ENCODE measurements at places on chromosomes 4 and X. TPM values are rescaled to one million over a fixed set of nuclear protein-coding genes. Genes with fewer than 3 reads are reported as not detected.

DNA sequence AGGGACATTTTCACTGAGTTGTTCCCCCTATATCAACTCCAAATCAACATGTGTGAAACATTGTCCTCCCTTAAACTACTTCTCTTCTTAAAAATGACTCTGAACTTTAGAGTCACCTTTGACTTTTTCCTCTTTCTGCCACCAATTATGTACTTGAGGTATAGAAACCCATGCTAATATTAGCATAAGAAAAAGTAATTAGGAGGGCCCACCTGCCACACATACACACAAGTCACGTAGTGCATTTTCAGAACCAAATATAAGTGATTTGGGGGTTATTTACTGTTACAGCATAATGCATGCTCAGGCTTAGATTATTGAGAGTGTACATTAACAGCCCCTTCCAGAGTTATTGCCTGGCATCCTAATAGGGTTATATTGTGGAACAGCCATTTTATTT lies 432.7 kb downstream of the ZIC3 start:
- H3K27ac ChIP-seq: no peak overlapping the region
- H3K4me1 ChIP-seq: no peaks in the 10 kb centered on the region
- no peak for DNase-seq
- H3K4me3 ChIP-seq: no peak overlapping the region

DNA sequence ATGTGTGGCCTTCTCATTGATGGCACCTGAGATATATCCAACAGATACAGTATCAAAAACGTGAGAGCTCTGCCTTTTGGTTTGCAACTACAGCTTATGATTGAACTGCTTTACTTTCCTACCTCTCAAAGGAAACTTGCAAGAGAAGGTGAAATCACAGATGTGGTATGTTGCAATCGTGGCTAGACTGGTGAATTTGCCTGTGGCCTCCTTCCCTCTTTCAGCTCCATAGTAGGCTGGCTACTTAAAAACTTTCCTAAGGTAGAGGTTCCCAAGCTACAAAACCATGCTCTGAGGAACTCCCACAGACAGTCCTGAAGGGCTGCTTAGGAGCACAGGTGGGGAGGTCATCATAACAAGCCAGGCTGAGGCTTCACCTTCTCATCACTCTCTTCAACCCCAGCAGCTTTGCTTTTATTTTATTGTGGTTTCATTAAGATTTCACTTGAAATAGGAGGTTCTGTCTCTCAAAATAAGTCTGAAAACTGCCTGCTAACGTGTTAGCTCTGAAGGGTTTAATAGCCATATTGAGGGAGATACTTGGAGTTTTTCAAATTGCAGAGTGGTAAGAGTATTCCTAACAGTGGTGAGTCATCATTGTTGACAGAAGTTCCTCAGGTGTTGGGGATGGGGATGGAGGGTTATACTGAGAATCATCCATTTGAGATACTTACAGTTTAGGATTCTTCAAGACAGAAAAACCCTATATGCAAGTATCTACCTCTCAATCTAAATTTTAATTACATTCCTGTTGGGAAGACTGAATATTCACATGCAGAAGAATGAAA lies 93.5 kb upstream of the UCP1 start:
- no peak overlapping the region for H3K27ac ChIP-seq
- no peak overlapping the region for H3K4me3 ChIP-seq
- H3K36me3 ChIP-seq: peaks cover 49% of the 10 kb centered on the region
- H3K27me3 ChIP-seq: no peaks in the 10 kb centered on the region
- no peaks in the 10 kb centered on the region for H3K4me1 ChIP-seq
- DNase-seq: no peak

- peaks cover 8% of the 10 kb centered on the region for H3K27me3 ChIP-seq
- no peak overlapping the region for H3K27ac ChIP-seq
- H3K4me3 ChIP-seq: no peak overlapping the region
- H3K36me3 ChIP-seq: no peaks in the 10 kb centered on the region
- DNase-seq: no peak
Measured at GRCh38 chrX:42615161-42615563, 162.8 kb downstream of the PPP1R2C start.

- no peaks in the 10 kb centered on the region for H3K4me1 ChIP-seq
- no peaks in the 10 kb centered on the region for H3K27me3 ChIP-seq
- H3K27ac ChIP-seq: no peak overlapping the region
Measured at GRCh38 chrX:139156356-139156755, 374.2 kb upstream of the F9 start.

DNA sequence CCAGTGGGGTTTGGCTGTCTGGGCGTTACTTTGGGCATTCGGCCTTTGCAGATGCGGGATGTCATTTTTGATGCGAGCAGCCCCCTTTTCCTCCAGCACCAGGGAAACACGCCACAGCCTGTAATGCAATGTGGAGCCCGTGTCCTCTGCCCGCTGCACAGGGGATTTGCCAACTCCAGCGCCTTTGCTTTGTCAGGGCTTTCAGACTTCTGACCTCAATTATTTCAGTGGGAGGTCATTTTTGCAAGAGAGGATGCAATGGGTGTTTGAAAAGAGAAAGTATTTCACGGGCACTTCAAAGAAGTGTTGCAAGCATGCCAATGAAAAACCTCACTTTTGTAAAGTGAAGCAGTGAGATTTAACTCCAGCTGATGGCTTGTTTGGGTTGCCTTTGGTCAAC lies 11.5 kb downstream of the CLCN4 start:
- peaks cover 17% of the 10 kb centered on the region for H3K4me1 ChIP-seq
- H3K4me3 ChIP-seq: no peak overlapping the region
- no peaks in the 10 kb centered on the region for H3K27me3 ChIP-seq
- no peaks in the 10 kb centered on the region for H3K36me3 ChIP-seq
- no peak overlapping the region for H3K27ac ChIP-seq
- no peak for DNase-seq

GRCh38 chr4:18957716-18958115 lies 936.2 kb upstream of the LCORL start:
- H3K36me3 ChIP-seq: no peaks in the 10 kb centered on the region
- H3K27ac ChIP-seq: no peak overlapping the region
- H3K4me3 ChIP-seq: no peak overlapping the region
- H3K27me3 ChIP-seq: no peaks in the 10 kb centered on the region
- no peaks in the 10 kb centered on the region for H3K4me1 ChIP-seq
- no peak for DNase-seq

GRCh38 chrX:41351923-41352322 lies 18.0 kb downstream of the DDX3X start:
- no peaks in the 10 kb centered on the region for H3K27me3 ChIP-seq
- no peak for DNase-seq
- no peak overlapping the region for H3K4me3 ChIP-seq
- no peak overlapping the region for H3K27ac ChIP-seq
- peaks cover 35% of the 10 kb centered on the region for H3K36me3 ChIP-seq

- no peak for DNase-seq
- H3K36me3 ChIP-seq: no peaks in the 10 kb centered on the region
- no peak overlapping the region for H3K4me3 ChIP-seq
- H3K27ac ChIP-seq: no peak overlapping the region
- H3K4me1 ChIP-seq: no peaks in the 10 kb centered on the region
Measured at GRCh38 chr4:35539404-35540055, 704.8 kb downstream of the ARAP2 start.

- H3K4me1 ChIP-seq: no peaks in the 10 kb centered on the region
- DNase-seq: no peak
- H3K4me3 ChIP-seq: no peak overlapping the region
- H3K27ac ChIP-seq: no peak overlapping the region
Measured at GRCh38 chr4:18071894-18072293, 50.3 kb upstream of the LCORL start.

DNA sequence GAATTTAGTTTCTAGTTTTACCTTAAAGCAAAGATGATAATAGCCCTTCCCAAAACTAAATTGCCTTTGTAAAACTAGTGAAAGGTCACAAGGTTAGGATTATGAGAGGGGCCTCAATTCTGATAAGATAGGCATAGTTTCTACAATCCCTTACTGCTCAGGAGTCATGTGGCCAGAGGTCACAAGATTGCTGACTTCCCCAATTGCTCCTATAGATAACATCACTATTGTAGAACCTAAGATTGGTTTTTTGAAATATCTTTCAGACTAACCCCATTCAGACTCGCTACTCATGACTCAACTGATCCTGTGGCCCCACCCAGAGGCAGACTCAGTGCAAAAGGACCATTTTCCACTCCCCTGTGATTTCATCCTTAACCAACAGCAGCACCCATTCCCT lies 70.3 kb downstream of the SCD5 start:
- H3K27me3 ChIP-seq: no peaks in the 10 kb centered on the region
- H3K36me3 ChIP-seq: no peaks in the 10 kb centered on the region
- H3K4me3 ChIP-seq: no peak overlapping the region
- no peak overlapping the region for H3K27ac ChIP-seq
- no peak for DNase-seq

DNA sequence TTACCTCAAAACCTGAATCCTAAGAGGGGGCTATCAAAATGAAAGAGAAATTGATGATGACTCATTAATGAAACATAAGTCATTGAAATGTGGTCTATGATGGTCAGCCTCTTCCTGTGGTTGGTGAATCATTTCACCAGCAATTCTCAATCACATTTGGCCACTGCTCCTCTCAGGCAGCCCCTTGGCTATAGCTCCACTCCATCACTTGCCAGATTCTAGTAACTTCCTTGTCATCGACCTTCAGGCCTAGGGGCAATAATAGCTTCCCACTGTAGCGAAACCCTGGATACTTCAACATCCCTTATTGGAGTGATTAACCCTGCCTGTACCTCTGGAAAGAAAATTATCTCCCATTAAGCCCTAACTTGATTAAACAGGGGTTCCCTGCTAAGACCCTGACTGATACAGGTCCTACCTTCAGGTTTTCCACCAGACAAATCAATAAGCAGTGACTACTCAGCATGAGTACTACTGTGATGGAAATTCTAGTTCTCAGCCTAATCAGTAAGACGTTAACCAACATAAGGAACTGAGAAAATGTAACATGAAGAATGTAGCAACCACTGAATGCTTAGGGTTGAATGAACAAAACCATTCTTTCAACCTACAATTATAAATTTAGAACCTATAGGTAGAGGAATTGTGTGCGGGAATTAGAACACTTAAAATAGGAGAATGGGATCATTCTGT lies 30.4 kb downstream of the ADH7 start:
- H3K36me3 ChIP-seq: no peaks in the 10 kb centered on the region
- H3K27ac ChIP-seq: peak overlapping the region; percentile 82
- DNase-seq: no peak
- no peaks in the 10 kb centered on the region for H3K27me3 ChIP-seq
- no peak overlapping the region for H3K4me3 ChIP-seq

DNA sequence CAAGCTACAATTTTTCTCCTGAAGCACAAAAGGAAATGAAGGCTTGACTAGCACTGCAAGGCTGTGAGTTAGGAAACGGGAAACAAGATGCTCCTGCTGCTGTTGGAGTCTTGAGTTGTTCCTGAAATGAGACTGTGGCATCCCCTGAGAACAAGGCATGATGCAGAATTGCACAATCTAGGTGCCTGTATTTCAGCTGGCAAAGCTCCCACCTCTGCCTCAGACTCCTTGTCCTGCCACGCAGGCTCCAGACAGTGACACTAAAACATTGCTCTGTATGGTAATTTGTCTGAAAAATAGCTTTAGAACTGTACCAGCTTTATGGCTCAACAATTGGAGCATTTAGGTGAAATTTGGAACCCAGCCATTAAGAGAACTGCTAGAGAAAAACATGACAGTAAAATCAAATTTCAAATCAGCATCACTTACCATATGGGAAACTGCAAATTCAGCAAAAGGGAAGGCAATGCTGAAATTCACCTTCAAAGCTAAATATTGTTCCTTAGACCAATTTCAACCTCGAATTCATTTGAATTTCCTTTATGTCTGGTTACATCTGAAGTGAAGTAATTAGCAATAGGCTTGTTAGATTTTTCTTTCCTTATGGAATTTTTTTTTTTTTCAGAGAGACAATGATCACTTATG lies 103.4 kb downstream of the MFAP3L start:
- DNase-seq: no peak
- H3K27me3 ChIP-seq: no peaks in the 10 kb centered on the region
- no peaks in the 10 kb centered on the region for H3K4me1 ChIP-seq
- H3K4me3 ChIP-seq: no peak overlapping the region
- no peaks in the 10 kb centered on the region for H3K36me3 ChIP-seq
- H3K27ac ChIP-seq: no peak overlapping the region

DNA sequence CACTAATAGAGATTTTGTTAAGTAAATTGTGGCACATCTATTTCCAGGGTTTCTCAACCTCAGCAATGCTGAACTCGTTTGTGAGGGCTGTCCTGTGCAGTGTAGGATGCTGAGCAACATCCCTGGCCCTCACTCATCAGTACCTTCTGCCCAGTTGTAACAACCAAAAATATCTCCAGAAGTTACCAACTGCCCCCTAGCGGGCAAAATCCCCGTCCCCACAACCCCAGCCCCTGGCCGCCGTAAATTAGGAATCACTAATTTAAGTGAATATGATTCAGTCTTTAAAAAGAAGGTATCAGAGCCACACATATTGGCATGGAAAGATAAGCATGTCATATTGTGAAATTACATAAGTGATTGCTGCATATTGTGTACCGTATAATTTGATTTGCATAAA lies 123.4 kb downstream of the ASB9 start:
- H3K27ac ChIP-seq: no peak overlapping the region
- no peaks in the 10 kb centered on the region for H3K36me3 ChIP-seq
- H3K27me3 ChIP-seq: no peaks in the 10 kb centered on the region

- H3K4me1 ChIP-seq: peaks cover 46% of the 10 kb centered on the region
- no peaks in the 10 kb centered on the region for H3K27me3 ChIP-seq
- H3K27ac ChIP-seq: peak overlapping the region; percentile 79
Measured at GRCh38 chr4:8392591-8393190, 47.8 kb downstream of the ACOX3 start.

DNA sequence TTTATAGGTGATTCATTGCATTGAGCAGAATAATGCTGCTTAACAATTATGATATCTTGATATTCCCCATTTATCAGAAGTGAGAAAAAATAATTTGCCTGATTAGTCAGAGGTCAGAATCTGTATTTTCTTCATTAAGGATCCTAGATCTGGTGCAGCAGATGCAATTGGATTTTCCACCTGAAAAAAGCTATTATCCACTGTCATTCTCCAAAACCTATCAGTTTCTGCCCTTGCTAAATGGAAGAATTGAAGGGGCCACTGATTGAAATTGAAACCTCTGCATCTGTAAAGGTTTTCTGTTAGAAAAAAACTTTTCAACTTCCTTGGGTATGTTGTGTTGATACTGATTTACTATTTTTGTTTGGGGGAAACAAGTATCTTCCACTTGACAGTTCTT lies 636.0 kb upstream of the NDST4 start:
- no peak for DNase-seq
- H3K27ac ChIP-seq: no peak overlapping the region

- no peaks in the 10 kb centered on the region for H3K27me3 ChIP-seq
- no peaks in the 10 kb centered on the region for H3K36me3 ChIP-seq
- no peak overlapping the region for H3K4me3 ChIP-seq
- no peak overlapping the region for H3K27ac ChIP-seq
- H3K4me1 ChIP-seq: no peaks in the 10 kb centered on the region
- no peak for DNase-seq
Measured at GRCh38 chr4:125750828-125751466, 436.2 kb downstream of the FAT4 start.

CXorf49 gene
- not detected for total RNA-seq

ASB5 gene
- 3.7 TPM for total RNA-seq

EREG gene
- 3.1 TPM for total RNA-seq

RPA4 gene
- total RNA-seq: not detected

CACNA1F gene
- total RNA-seq: 0.08 TPM

TET2 gene
- total RNA-seq: 15.4 TPM

TMEM271 gene
- not detected for total RNA-seq

ZNF630 gene
- total RNA-seq: 3.9 TPM
